ENCODE measurements at places on chromosomes 1 and 21. TPM values are rescaled to one million over a fixed set of nuclear protein-coding genes. Genes with fewer than 3 reads are reported as not detected.

Gene DPYD
- total RNA-seq, result 40.3 TPM

DNA sequence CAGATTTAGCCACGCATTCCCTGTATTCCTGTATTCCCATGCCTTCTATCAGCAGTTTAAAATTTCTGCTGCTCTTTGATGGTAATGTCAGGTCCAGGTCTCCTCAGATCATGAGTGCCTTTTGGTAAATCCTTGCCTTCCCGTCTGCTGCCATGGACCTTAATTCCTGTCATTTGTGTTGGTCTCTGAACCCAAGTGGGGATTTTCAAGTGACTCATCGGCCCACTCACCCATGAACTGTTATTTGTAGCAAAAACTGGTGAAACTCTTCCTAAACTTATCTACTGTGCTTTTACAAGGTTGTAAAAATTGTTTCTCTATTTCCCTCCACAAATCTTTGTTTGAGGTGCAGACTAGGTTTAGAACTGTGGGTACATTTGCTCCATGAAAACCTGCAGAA is 47.4 kb downstream of the ACTN2 start:
- DNase-seq, result no peak

- DNase-seq, result no peak
These were observed 143.7 kb downstream of the PLPP3 start for GRCh38 chr1:56435434-56436262.

DNA sequence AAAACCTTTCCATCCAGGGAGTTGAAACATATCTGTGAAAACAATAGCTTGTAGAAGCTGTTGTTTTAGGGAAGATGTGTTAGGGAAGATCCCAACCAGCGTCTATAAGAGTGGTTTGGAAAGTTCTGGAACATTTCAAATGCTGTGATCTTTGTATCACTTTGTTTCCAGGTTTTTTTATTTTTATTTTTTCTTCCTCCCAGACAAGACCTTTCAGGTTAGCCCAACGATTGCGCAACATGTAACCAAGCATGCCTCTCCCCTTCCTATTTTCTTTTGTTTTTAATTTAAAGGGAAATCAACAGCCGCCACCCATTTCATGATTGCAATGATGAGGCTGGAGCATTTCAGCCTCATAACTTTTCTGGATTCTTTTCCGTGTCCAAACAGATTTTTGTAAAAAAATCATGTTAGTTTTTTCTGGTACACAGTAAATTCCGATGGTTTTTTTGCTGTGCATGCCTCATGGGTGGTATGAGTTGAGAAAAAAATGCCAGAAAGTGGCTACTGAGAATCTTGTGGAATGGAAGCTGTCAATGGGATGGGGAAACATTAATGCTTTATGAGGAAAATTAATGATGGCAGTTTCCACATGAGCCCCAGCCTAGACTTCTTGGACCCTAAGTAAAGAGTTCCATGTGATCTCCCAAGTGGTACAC is 109.3 kb downstream of the RUNX1 start:
- no peak for DNase-seq

- DNase-seq, result no peak
These were observed 154.9 kb upstream of the GREM2 start for GRCh38 chr1:240766831-240767230.

Measured in posterior vena cava (tissue), 2 donors.